Activated CD8-positive, alpha-beta memory T cell treated with anti-CD3 and anti-CD28 coated beads for 36 hours (primary cell): ENCODE measurements at places on chromosomes 11 and 22. TPM values are rescaled to one million over a fixed set of nuclear protein-coding genes. Genes with fewer than 3 reads are reported as not detected.

Gene APOL3
- 32.7 TPM for total RNA-seq

Gene NAGA
- 20.0 TPM for total RNA-seq

Gene MS4A14
- not detected for total RNA-seq

Gene ACTN3
- 0.23 TPM for total RNA-seq

Gene MB
- total RNA-seq, result 1.8 TPM

Gene OR6M1
- not detected for total RNA-seq

Gene GPHA2
- total RNA-seq, result not detected

Gene APOBEC3H
- total RNA-seq, result 11.0 TPM

Gene LRRC74B
- total RNA-seq, result not detected

Gene SCGB2A2
- total RNA-seq, result not detected

Gene SCN2B
- total RNA-seq, result not detected

Gene OR8K3
- not detected for total RNA-seq
